ENCODE measurements at places on chromosomes 6 and 20.

GRCh38 chr20:46151936-46152335 lies 33.8 kb downstream of the CD40 start:
- DNase-seq, result no peak

- DNase-seq, result no peak
Measured at GRCh38 chr6:72933233-72933632, 292.1 kb downstream of the KHDC1L start.

DNA sequence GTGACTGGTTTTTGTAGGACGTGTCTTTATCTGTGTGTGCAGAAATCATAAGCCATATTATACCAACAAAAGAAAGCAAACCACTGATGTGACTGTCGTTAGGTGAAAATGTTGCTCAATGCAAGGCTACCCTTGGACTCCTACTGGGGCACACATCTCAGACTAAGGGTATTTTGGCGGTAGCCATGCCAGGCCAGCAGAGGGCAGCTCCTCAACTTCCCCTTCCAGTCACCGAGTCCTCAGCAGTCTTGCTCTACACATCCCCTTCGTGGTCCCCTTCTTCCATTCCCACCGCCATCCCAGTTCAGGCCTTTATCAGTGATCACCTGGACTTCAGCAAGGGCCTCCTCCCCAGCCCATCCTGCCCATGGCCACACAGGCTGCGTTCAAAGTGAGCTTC lies 113.7 kb upstream of the GGTLC1 start:
- DNase-seq, result no peak

GRCh38 chr6:12391472-12391871 lies 101.3 kb downstream of the EDN1 start:
- no peak for DNase-seq
